Activated naive CD8-positive, alpha-beta T cell treated with anti-CD3 and anti-CD28 coated beads for 36 hours (primary cell): ENCODE measurements at places on chromosomes 3 and 15.

DNA sequence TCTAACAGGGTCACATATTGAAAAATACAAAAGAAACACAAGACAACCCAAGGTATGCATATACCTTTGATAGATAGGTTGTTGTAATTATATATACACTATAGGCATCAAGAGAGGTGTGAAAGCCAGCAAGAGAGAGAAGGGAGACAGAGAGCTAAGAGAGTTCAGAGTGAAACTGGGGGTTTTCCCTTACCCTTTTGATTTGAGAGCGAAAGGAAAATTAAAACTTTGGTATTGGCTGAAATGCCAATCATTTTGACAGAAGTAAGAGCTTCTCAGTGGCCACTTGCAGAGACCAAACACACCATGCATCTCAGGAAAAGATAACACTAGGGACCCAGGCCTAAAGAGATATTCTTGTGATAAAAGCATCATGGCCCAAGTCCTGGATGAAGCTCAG lies 183.6 kb downstream of the SHOX2 start:
- H3K4me3 ChIP-seq = no peak overlapping the region
- no peaks in the 10 kb centered on the region for H3K4me1 ChIP-seq
- H3K36me3 ChIP-seq = no peaks in the 10 kb centered on the region

- no peaks in the 10 kb centered on the region for H3K36me3 ChIP-seq
- H3K27ac ChIP-seq = no peak overlapping the region
- H3K4me3 ChIP-seq = no peak overlapping the region
These were observed 134.9 kb downstream of the GAP43 start for GRCh38 chr3:115758076-115758763.

DNA sequence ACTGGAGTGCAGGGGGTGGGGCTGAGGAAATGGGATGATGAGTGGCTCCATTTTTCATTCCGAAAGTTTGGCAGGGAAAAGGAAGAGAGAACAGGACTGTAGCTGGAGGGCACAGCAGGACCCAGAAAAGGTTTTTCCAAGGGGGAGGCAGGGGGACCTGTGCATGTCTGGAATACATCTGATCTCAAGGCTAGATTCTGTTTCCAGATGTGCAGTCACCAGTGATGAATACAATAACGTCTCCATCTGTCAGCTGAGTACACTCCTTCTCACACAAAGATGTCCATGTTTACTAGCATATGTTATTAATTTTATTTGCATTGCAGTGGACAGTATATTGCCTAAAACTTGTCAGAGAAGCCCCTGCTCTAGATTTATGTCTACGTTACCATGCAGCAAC lies 39.9 kb upstream of the PRTG start:
- no peak overlapping the region for H3K4me3 ChIP-seq
- no peaks in the 10 kb centered on the region for H3K4me1 ChIP-seq
- H3K36me3 ChIP-seq = no peaks in the 10 kb centered on the region
- H3K27ac ChIP-seq = no peak overlapping the region
- no peak for DNase-seq

DNA sequence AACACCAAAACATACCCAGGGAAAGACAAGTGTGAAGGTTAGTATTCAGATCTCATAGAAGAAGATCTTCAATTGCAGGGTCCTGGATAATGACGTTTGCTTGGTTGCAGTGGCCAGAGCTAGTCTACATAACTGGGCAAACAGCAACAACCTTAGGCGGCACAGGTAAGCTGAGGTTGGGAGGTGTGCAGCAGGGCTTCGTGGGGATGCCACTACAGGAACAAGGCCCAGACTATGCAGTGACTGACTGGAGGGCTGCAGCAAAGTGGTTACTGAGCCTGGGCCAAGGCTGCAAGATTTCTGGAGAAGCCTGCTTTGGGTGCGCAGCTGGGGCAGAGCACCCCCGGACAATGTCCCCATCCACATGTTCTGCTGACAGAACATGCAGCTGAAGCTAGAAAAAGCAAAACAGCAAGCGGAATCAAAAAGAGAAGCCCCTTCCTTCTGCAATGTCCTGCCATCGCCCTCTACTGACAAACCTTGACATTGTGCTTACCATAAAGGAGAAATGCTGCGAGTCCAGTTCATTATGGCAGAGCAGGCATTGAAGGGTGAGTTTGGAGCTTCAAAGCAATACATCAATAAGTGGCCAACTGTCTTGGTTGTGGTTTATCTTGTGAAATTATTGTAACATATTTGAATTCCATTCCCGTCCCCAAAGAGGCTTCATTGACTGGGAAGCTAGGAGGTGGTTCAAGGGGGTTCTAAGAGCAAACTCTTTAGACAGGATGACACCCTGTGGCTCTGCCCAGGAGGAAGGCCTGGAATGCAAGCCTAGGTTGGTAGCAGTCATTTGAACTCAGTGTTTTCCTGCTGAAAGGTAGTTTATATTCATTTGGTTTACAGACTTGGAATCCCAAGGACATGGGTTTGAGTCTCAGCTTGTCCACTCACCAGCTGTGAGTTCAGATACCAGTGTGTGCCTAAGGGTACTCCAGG lies 217.0 kb downstream of the PDCD6IP start:
- no peak overlapping the region for H3K4me3 ChIP-seq
- H3K27me3 ChIP-seq = no peaks in the 10 kb centered on the region
- H3K36me3 ChIP-seq = peaks cover 3% of the 10 kb centered on the region
- DNase-seq = no peak
- peaks cover 21% of the 10 kb centered on the region for H3K4me1 ChIP-seq
- H3K27ac ChIP-seq = no peak overlapping the region

DNA sequence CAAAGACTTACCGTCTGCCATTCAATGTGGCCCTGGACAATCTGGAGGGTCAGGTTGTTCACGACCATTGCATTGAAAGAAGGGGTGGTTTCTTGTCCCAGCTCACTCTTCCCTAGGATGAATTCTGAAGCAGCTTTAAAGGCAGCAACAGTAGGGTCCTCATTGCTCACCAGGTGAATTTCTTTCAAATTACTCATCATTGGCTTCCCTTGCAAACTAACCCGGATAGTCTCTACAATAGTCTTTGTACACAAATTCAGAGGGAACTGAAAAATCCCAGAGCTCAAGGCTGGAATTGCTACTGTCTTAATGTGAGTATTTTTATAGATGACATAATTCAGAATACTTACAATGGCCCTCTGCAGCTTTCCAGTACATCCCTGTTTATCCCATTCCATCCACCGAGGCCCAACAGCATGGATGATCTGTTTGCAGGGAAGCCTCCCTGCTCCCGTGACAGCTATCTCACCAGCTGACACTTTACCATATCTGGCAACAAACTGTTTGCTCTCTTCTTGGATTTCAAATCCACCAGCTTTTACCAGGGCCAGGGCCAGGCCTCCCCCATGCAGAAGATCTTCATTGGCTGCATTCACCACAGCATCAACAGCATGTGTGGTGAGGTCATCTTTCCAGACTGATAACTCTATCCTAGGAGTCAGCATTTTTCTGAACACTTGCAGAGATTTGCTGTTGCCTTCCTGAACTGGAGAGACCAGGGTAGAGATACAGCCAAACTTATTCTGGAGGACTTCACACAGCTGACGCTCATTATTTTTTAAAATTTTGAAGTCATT lies 8.6 kb downstream of the PARP9 start:
- no peak overlapping the region for H3K27ac ChIP-seq
- H3K36me3 ChIP-seq = peaks cover 27% of the 10 kb centered on the region
- no peak for DNase-seq
- no peak overlapping the region for H3K4me3 ChIP-seq
- H3K27me3 ChIP-seq = no peaks in the 10 kb centered on the region

GRCh38 chr3:33612607-33613006 lies 105.4 kb downstream of the CLASP2 start:
- no peaks in the 10 kb centered on the region for H3K27me3 ChIP-seq
- H3K4me1 ChIP-seq = no peaks in the 10 kb centered on the region
- no peak overlapping the region for H3K4me3 ChIP-seq
- no peak overlapping the region for H3K27ac ChIP-seq

- H3K4me3 ChIP-seq = peak overlapping the region; percentile 45
- H3K27me3 ChIP-seq = no peaks in the 10 kb centered on the region
- H3K4me1 ChIP-seq = peaks cover 46% of the 10 kb centered on the region
- peaks cover 37% of the 10 kb centered on the region for H3K36me3 ChIP-seq
- H3K27ac ChIP-seq = peak overlapping the region; percentile 85
These were observed 32.7 kb downstream of the SMAD3 start for GRCh38 chr15:67097930-67098740.

DNA sequence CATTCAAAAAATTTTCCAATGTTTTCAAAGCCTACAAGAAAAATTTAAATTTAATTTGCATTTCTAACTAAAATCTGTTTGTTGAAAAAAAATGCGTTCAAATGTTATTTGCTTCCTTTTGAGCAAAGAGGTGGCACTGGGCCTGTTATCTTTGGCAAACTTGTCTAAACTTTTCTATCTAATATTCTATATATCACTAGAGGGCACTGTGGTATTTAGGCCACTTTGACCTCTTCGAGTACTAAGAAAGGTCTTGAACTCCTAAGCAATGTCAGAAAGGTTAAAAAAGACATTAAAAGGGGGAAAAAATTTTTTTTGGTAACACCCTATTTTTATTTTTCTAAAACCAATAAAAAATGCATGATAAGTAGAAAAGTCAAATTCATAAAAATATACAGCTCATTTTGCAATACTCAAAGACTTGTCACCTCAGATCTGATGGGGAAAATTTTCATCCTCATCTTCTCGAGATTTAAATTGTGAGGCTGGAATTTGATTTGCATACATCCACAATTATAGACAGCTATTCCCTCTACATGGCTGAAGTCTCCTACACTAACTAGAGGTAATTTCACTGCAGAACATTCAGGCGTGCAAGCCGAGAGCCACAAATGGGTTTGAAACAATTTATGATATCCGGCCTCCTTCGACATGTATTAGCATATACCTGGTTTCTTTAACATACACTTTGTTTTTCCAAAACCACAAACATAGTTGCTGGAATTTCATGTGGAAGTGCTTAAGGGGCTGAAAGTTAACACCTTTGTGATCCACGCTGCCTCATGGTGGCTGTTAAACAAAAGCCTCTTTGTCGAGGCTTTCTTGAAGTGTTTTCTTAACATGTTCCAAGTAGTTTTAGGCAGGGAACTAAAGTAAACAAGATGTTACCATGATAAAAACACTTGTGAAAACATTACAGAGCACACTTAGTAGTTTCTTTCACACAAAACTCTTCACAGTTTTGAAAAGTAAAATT lies 576.4 kb downstream of the FOXP1 start:
- peaks cover 36% of the 10 kb centered on the region for H3K36me3 ChIP-seq
- H3K27me3 ChIP-seq = no peaks in the 10 kb centered on the region
- H3K4me3 ChIP-seq = no peak overlapping the region
- DNase-seq = no peak
